Upper lobe of right lung (tissue), 1 donor: ENCODE measurements at places on chromosomes 2 and 18.

DNA sequence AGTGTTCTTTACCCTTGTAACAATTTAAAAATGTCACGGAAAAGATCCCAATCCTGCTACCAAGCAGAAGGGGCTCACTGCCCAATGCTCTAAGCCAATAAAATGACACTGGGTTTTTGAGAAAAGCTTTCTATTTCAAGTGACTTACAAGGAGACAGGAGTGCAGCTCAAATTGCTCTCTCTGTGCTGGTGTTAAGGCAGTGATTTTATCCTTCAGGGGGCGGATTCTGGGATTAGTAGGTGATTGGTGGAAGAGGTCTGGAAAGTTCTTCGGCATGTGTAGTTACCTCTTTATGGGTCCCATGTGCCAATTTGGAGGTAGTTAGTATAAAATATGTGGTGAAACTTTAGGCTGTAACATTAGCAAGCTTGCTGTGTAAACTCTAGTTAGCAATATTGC, 27.4 kb upstream of the MCM6 start:
- no peak for DNase-seq
- H3K4me3 ChIP-seq, result no peak overlapping the region
- H3K27ac ChIP-seq, result no peak overlapping the region
- no peaks in the 10 kb centered on the region for H3K27me3 ChIP-seq
- H3K36me3 ChIP-seq, result peaks cover 27% of the 10 kb centered on the region

- H3K36me3 ChIP-seq, result no peaks in the 10 kb centered on the region
- H3K4me3 ChIP-seq, result no peak overlapping the region
- H3K4me1 ChIP-seq, result no peaks in the 10 kb centered on the region
- no peak for DNase-seq
Measured at GRCh38 chr2:155393406-155393805, 694.9 kb downstream of the KCNJ3 start.

GRCh38 chr2:112881217-112881985, 29.6 kb upstream of the IL37 start:
- H3K4me3 ChIP-seq, result no peak overlapping the region
- DNase-seq, result no peak
- no peaks in the 10 kb centered on the region for H3K27me3 ChIP-seq
- no peaks in the 10 kb centered on the region for H3K36me3 ChIP-seq

GRCh38 chr2:37984176-37984575, 59.1 kb downstream of the RMDN2 start:
- H3K27me3 ChIP-seq, result no peaks in the 10 kb centered on the region
- no peak for DNase-seq
- H3K4me3 ChIP-seq, result no peak overlapping the region
- peaks cover 7% of the 10 kb centered on the region for H3K4me1 ChIP-seq
- H3K27ac ChIP-seq, result no peak overlapping the region

GRCh38 chr18:3799515-3799914, 349.5 kb downstream of the TGIF1 start:
- no peak overlapping the region for H3K4me3 ChIP-seq
- DNase-seq, result no peak
- H3K27ac ChIP-seq, result no peak overlapping the region
- no peaks in the 10 kb centered on the region for H3K4me1 ChIP-seq
- no peaks in the 10 kb centered on the region for H3K36me3 ChIP-seq

DNA sequence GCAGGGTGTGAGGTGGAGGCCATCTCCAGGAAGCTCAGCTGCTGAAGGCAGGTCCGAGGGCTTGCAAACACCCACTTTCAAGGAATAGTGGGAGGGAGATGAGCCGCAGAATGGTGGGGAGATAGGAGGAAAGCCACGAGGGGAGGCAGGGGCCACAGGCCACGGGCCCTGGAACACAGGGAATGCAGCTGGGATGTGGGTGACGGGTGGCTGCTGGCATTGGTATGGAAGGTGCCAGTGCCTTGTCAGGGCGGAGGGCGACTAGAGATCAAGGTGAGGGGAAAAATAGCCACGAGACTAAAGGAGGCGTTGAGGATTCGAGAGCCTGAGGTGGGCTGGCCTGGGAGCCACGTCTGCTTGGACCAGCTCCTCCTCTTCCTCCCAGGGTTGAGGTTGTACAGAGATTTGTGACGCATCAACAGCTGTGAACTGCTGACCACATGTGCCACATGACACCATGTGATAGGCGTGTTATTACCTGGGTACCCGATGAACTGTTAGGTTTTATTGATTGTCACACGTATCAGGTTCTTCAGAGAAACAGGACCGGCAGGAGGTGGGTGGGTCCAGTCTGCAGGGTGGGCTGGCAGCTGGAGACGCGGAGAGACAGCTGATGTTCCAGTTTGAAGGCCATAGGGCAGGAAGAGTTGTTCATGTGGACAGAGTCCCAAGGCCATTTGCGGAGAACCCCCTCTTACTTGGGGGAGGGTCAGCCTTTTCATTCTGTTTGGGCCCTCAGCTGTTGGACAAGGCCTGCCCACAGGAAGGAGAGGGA, 9.9 kb downstream of the IMPA2 start:
- no peaks in the 10 kb centered on the region for H3K36me3 ChIP-seq
- no peaks in the 10 kb centered on the region for H3K27me3 ChIP-seq
- no peak overlapping the region for H3K4me3 ChIP-seq
- DNase-seq, result no peak
- H3K27ac ChIP-seq, result no peak overlapping the region

DNA sequence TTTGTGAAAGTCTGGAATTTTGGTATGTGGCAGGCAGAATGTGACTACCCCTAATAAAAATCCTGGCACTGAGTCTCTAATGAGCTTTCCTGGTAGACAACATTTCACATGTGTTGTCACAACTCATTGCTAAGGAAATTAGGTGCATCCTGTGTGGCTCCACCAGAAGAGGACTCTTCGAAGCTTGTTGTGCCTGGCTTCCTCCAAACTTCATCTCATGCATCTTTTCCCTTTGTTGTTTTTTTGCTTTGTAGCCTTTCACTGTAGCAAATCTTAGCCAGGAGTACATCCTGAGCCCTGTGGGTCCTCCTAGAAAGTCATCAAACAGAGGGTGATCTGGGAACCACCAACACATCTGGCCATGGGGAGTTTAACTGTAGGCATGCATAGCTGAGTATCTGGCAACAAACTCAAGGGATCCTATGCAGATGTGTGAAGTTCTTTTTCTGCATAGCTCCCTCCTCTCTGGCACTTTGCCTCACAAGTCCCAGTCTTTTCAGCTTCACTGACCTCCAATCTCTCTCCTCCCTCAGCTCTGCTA, 42.1 kb upstream of the SERTAD2 start:
- H3K4me1 ChIP-seq, result peaks cover 5% of the 10 kb centered on the region
- no peak overlapping the region for H3K4me3 ChIP-seq
- H3K36me3 ChIP-seq, result no peaks in the 10 kb centered on the region

DNA sequence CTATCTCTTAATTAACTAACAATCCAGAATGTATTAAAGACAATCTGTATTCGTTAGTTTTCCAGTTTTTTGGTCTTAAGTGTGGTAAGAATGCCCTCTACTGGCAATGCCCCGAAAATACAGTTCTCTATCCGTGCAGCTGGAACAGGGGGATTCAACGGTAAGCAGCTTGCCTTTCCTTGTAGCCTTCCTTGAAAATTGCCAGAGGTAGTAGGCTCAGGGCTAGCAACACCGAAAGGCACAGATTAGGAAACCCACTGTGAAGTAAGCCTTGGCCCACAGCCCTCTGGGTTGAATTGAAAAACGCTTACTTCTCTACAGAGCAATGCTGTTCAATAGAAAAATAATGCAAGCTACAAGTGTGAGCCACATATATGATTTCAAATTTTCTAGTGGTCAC, 17.1 kb upstream of the VPS4B start:
- H3K4me1 ChIP-seq, result no peaks in the 10 kb centered on the region
- no peak overlapping the region for H3K27ac ChIP-seq
- no peak overlapping the region for H3K4me3 ChIP-seq
- DNase-seq, result no peak
- no peaks in the 10 kb centered on the region for H3K27me3 ChIP-seq

DNA sequence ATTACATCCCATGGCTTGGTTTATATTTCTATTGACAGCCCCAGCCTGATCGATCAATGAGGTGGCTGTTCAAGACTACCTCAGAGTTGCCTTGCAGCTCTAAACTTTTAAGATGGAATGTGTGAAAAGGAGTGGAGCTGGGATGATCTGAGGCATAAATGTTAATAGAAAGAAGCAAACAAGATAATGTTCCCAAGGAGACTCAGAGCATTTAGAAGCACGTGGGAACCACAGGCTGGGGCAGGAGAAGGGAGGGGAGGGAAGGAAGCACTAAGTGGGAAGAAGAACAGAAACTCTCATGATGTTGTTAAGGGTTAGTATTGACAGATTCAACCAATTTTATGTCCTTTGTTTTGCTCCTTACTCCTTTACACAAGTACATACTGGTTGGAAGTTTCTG, 28.8 kb upstream of the LRATD1 start:
- no peaks in the 10 kb centered on the region for H3K36me3 ChIP-seq
- H3K27me3 ChIP-seq, result no peaks in the 10 kb centered on the region
- H3K4me3 ChIP-seq, result no peak overlapping the region
- H3K4me1 ChIP-seq, result no peaks in the 10 kb centered on the region
- no peak for DNase-seq

DNA sequence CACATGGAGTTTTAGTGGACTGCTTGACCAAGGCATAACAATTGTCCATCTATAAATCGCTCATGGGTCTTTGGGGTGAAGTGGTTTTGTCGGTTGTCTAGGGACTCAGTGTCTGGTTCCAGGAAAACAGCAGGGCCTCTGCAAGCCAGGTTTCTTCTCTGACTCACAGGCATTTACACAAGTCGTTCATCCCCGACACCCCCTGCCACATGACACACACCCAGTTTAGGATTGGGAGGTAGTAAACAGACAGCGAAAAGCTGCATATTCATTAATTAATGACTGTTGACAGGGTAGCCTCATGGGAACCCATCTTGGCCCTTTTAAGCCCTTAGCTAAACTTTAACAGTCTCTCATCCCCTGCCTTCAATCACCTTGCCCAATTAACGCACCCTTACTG, 194.8 kb upstream of the ACVR2A start:
- no peak for DNase-seq
- H3K4me1 ChIP-seq, result no peaks in the 10 kb centered on the region
- H3K27ac ChIP-seq, result no peak overlapping the region
- H3K4me3 ChIP-seq, result no peak overlapping the region
- H3K36me3 ChIP-seq, result no peaks in the 10 kb centered on the region

GRCh38 chr2:120514521-120514920, 168.6 kb downstream of the INHBB start:
- no peak overlapping the region for H3K27ac ChIP-seq
- no peaks in the 10 kb centered on the region for H3K27me3 ChIP-seq
- DNase-seq, result no peak
- peaks cover 7% of the 10 kb centered on the region for H3K4me1 ChIP-seq
- H3K4me3 ChIP-seq, result no peak overlapping the region
- H3K36me3 ChIP-seq, result no peaks in the 10 kb centered on the region

DNA sequence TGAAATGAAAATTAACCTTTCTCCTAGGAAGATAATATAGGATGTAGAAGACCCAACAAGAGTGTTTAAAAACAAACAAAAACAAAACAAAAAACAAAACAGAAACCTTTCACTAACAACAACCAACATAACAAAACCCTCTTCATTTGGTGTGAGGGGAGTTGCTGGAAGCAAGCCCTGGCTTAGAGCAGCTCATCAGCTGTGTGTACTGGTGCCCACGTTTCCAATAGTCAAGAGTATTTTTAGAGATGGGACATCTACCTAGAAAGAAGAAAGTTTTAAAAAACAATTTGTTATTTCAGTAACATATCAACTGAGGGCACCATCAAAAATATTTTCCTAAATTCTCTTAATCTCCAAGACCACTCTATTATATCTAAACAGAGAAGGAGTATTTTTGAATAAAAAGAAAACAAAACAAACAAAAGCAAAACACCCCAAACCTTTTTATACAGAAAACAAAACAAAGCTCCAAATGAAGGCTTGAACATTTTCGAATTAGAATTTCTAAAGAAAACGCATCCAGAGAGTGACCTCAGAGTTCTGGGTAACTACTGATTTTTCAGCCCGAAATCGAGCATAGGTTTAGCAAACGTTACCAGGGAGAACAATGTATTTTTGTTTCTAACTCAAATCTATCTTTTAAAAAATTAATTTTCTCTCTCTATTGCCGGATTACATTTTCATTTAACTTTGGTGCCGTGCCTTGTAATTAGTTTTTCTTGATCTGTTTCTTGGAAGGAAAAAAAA, 134.6 kb downstream of the INSIG2 start:
- no peaks in the 10 kb centered on the region for H3K36me3 ChIP-seq
- H3K27me3 ChIP-seq, result peaks cover 90% of the 10 kb centered on the region
- H3K27ac ChIP-seq, result no peak overlapping the region
- peaks cover 14% of the 10 kb centered on the region for H3K4me1 ChIP-seq
- no peak for DNase-seq

DNA sequence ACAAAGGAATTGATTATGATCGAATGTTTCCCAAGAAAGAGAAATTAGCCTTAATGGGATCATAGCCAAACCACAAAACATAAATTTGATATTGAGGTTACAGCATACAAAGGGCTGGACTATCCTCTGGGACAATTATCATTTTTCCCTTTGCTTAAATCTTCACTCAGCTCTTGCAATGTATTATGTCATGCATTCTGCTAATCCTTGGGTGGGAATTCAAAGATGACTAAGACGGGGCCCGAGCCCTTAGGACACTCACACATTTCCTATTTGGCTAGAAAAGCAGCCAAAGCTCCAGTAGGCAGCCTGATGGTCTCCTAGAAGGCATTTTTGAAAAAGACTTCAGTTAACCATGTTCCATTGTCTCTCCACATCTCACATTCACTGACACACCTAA, 17.2 kb upstream of the NMI start:
- DNase-seq, result no peak
- H3K4me3 ChIP-seq, result no peak overlapping the region
- H3K27ac ChIP-seq, result no peak overlapping the region
- H3K4me1 ChIP-seq, result no peaks in the 10 kb centered on the region
- H3K27me3 ChIP-seq, result no peaks in the 10 kb centered on the region
- H3K36me3 ChIP-seq, result no peaks in the 10 kb centered on the region

- no peaks in the 10 kb centered on the region for H3K27me3 ChIP-seq
- no peaks in the 10 kb centered on the region for H3K4me1 ChIP-seq
- H3K36me3 ChIP-seq, result no peaks in the 10 kb centered on the region
- no peak for DNase-seq
Measured at GRCh38 chr2:208531361-208531760, 124.8 kb downstream of the PTH2R start.

- H3K36me3 ChIP-seq, result peaks cover 34% of the 10 kb centered on the region
- no peaks in the 10 kb centered on the region for H3K27me3 ChIP-seq
- peaks cover 15% of the 10 kb centered on the region for H3K4me1 ChIP-seq
- H3K27ac ChIP-seq, result no peak overlapping the region
- no peak for DNase-seq
Measured at GRCh38 chr2:206164261-206164862, 4.7 kb downstream of the EEF1B2 start.

GRCh38 chr2:134070281-134070741, 183.6 kb upstream of the MGAT5 start:
- H3K4me3 ChIP-seq, result no peak overlapping the region
- H3K36me3 ChIP-seq, result no peaks in the 10 kb centered on the region
- no peak for DNase-seq
- no peak overlapping the region for H3K27ac ChIP-seq
- no peaks in the 10 kb centered on the region for H3K27me3 ChIP-seq
- no peaks in the 10 kb centered on the region for H3K4me1 ChIP-seq

GRCh38 chr2:134736167-134736880, 17.5 kb upstream of the TMEM163 start:
- no peak for DNase-seq
- H3K4me1 ChIP-seq, result peaks cover 7% of the 10 kb centered on the region
- no peak overlapping the region for H3K27ac ChIP-seq
- no peaks in the 10 kb centered on the region for H3K36me3 ChIP-seq
- no peaks in the 10 kb centered on the region for H3K27me3 ChIP-seq
